Mesenchymal stem cell (in vitro differentiated cells and primary cell): ENCODE measurements at places on chromosomes 4 and X.

- no peak for DNase-seq
Measured at GRCh38 chr4:87532109-87532508, 2.9 kb upstream of the SPARCL1 start.

DNA sequence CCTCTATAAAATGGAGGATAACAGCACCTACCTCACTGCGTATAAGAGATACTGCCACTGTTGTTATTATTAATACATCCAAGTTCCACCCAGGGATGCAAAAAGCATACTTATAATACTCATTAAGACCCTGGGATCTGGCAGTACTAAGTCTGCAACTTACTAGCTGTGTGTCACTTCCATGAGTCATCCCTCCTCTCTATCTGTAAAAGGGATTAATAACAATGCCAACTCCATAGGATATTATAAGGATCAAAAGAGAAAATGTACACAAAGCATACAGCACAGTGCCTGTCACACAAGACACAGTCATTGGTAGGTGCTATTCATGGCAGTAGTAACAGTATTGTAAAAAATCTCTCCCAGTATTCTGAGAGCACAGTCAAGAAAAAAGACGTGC, 216.7 kb downstream of the HS6ST2 start:
- DNase-seq, result peak; percentile 7

GRCh38 chr4:181796502-181796901, 446.7 kb upstream of the TENM3 start:
- DNase-seq, result no peak

GRCh38 chr4:26900765-26901164, 40.1 kb downstream of the STIM2 start:
- DNase-seq, result no peak

GRCh38 chr4:86522349-86522748, 71.8 kb upstream of the PTPN13 start:
- no peak for DNase-seq

- DNase-seq, result peak; percentile 7
Measured at GRCh38 chrX:54447461-54447860, 7.3 kb downstream of the TSR2 start.

- peak; percentile 53 for DNase-seq
Measured at GRCh38 chr4:26576231-26576739, 7.6 kb upstream of the TBC1D19 start.

DNA sequence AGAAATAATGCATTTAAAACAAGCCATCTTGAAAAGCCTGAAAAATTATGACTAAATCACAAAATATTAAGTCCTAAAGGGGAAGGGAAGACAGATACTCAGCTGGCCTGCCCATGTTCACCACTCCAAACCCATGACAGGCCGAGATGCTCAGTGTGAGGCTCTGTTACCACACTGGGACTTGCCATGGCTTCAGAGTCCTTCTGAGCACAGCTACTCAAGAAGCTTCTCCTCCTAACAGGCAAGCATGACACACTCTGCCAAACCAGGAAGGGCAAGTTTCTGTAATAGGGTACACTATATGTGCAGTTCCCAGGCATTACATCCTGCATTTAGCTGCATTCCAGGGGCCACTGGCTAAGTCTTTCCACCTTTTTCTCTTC, 34.0 kb upstream of the CYBB start:
- no peak for DNase-seq

GRCh38 chr4:184950117-184950830, 68.0 kb upstream of the HELT start:
- DNase-seq, result no peak

- DNase-seq, result peak; percentile 74
Measured at GRCh38 chr4:52861879-52862616, at the start of gene RASL11B. RASL11B (plus strand) TSS chr4:52862317; CDS start chr4:52862508, 191 bp downstream.

DNA sequence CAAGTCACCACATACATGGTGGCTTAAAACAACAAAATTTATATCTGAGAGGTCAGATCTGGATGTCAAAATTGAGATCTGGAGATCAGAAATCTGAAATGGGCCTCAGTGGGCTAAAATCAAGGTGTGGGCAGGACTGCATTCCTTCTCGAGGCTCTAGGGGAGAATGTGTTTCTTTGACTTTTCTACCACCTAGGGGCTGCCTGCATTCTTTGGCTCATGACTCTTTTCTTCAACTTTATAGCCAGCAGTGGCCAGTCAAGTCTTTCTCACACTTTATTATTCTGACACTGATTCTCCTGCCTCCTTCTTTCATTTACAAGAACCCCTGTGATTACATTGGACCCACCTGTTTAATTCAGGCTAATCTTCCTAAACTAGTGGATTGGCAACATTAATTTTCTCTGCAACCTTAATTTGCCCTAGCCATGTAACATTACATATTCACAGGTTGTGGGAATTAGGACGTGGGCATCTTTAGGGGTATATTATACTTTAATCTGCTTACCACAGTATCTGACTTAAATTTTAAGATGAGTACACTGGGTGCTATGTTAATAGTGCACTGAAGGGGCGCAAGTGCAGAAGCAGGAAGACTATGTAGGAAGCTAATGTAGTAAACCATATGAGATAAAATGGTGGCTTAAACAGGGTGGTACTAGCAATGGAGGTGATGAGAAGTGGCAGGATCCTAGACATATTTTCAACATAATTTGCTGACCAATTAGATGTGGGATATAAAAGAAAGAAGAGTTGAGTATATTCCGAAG, 188.0 kb downstream of the SLC4A4 start:
- no peak for DNase-seq

- no peak for DNase-seq
Measured at GRCh38 chr4:140466146-140466545, 31.9 kb downstream of the MGAT4D start.

- DNase-seq, result no peak
Measured at GRCh38 chr4:150232029-150232428, 153.8 kb downstream of the DCLK2 start.

GRCh38 chr4:26992657-26993361, 132.2 kb downstream of the STIM2 start:
- DNase-seq, result no peak

GRCh38 chr4:53307210-53307609, 58.7 kb downstream of the SCFD2 start:
- DNase-seq, result no peak

DNA sequence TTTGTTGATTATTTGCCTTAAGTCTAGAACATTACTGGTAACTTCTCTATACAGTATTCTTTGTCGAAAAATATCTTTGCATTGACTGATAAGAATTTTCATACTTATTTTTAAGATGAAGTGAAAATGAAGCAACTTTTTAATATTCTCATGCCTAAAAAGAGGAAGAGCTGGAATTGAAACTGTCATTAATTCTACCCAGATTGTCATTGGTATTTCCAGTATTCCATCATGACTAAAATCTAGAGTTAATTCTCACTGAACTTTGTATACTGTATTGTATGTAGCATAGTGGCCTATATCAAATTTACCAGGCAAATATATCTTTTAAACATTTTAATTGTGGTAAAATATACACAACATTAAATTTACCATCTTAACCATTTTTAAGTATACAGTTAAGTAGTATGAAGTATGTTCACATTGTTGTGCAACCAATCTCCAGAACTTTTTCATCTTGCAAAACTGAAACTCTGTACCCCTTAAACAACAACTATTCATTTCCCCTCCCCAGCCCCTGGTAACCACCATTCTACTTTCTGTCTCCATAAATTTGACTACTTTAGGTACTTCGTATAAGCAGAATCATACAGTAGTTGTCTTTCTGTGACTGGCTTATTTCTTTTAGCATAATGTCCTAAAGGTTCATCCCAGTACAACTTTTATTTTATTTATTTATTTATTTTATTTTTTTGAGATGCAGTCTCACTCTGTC, 24.3 kb upstream of the ZNF41 start:
- DNase-seq, result no peak

DNA sequence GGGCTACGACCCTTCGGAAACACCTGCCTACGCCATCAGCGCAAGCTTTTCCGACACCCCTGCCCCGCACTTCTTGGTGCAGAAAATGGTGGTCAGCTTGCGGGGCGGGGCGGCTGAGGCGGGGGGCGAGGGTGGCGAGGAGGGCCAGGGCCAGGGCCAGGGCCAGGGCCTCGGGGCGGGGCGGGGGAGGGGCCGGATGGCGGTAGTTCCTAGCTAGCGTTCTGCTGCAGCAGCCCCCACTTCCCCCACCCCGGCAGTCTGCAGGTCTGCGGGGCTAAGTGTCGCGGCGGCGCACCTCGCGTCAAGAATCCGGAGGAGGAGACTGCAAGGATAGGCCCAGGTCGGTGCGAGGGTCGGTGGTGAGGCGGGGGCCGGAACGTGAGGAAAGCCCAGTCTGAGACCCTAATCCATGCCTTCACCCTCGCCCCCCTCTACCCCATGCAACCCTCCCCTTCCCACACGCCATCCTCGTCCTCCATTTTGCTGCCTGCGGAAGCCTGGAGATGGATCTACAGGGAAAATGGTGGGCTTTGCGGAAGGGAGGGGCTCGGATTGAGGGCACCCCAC, 600 bp downstream of the BEX4 start:
- DNase-seq, result peak; percentile 16

GRCh38 chr4:141020801-141021261, 112.4 kb downstream of the RNF150 start:
- DNase-seq, result peak; percentile 46

- peak; percentile 53 for DNase-seq
Measured at GRCh38 chr4:163693776-163694175, 199.3 kb downstream of the TMA16 start.
